Stimulated activated CD8-positive, alpha-beta memory T cell treated with anti-CD3 and anti-CD28 coated beads, Interleukin-4, amount 100 ng/mL, for 4 hours (primary cell): ENCODE measurements at places on chromosomes 2 and 18.

DNA sequence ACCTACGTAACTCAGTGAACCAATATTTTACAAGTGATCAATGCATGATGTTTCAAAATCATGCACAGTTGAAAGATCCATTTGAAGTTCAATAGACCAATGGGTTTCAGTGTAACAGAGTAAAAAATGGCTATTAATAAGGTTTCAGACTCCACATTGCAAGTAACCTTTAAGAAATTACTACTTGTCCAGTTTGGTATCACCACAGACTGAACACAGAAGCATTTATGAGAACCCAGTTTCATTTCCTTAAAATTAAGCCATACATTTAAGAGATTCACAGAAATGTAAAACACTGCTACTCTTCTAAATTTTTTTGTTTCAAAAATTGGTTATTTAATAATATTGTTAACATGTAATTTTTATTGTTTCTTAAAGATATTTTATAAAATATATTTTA is 98.9 kb upstream of the CHRNA1 start:
- no peak for DNase-seq

- DNase-seq: no peak
Observed at GRCh38 chr18:72171596-72171995, 372.5 kb downstream of the CBLN2 start.

DNA sequence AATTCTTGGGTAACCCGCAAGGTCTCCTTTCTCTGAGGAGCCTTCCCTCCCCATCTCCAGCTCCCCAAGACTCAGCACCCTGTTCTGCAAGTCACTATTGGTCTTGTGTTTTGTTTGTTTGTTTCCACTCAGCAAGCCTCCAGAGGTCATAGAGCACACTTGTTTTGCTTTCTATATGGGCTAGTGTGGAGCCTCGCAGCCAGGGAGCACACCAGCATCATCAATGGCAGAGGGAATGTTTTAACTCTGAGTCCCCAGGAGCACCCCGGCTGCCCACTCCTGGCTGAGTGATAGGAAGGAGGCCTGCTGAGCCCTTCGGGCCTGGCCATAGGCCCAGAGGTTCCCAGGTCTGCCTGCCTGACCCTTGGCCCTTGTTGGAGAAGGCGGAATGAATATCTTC is 36.6 kb downstream of the GLI2 start:
- DNase-seq: no peak

- DNase-seq: peak; percentile 71
Observed at GRCh38 chr18:21612125-21613039, at the start of gene SNRPD1. Gene SNRPD1, plus strand, starts transcription at chr18:21612314. Its CDS starts 116 bp downstream, at chr18:21612430.

DNA sequence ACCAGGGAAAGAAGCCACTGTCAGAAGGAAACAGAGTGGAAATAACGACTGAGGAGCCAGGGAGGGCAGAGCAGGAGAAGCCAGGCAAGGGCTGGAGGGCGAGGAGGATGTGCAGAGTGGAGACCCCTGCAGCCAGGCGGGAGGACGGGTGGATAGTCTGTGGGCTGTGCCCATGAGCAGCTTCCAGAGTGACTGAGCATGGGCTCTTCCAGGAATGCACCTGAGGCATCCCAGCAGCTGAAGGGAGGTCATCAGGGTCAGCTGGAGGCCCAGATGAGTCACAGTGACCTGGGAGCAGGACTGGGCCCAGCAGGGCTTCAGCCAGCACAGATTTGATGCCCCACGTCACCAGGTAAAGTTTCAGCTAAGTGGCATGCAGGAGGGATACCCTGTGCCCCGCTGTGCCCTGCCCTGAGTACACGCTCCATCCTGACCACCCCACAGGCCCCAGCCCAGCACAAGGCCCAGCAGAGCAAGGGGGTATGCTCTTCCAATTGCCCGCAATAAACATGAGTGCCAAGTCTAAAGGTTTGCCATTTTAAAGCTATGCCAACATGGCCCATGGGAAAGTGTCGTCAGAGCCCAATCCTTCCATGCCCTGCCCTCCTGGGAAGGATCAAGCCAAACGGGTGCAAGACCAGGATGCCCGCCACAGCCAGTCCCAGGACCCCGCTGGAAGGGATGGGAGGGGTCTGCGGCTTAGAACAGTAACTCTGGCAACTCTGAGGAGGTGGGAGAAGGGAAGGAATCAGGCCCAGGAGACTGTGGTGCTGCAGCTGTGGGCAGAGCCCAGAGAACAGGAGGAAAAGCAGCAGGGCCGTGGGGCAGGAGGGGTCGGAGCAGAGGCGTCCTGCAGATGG is 85.7 kb downstream of the SEPTIN10 start:
- DNase-seq: no peak

- DNase-seq: no peak
Observed at GRCh38 chr2:20095469-20095868, 44.0 kb upstream of the LAPTM4A start.
